ENCODE measurements at places on chromosomes 7 and 10.

GRCh38 chr7:144049491-144049890 is 743 bp downstream of the OR2A5 start:
- no peak for DNase-seq

DNA sequence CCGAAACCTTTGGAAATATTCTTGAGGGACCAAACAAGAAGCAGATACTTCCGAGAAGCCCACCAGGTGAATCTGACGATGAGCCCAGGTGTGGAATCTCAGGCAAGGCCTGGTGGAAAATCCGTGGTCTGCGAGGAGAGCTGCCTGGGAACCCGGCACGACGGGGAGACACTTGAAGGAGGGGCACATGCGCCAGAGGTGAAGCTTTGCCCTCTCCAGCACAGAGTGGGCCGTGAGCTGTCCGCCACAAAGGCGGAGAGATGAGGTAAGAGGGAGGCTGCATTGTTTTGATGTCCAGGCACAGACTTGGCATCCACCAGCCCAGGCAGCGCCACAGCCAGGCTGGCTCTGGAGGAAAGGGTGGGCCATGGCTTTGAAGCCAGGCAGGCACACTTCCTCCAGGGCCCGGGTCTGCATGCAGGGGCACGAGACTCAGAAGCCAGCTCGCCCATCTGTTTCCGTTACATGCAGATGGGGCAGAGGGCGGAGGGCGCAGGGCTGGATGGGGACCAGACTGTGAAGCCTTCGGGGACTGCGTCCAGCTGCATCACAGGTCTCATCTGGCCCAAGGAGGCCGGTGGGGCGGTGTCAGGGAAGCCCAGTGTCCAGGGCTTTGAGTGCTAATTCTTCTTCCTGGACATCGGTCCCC is 45.4 kb downstream of the CALML3 start:
- DNase-seq, result no peak

DNA sequence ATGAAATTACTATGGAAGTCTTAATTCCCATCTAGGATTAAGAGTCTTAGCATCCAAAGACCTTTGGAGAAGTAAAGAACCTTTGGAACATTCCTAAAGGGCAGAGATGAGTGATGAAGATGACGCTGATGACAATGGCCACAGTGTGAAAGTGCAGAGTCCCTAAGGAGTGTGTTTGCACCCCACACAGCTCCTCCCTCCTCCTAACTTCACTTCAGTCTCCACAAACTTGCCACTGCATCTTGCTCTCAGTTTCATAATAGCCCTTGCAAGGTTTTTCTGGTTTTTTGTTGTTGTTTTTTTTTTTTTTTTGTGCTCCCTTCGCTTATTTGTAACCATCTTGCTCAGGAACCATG is 117.5 kb upstream of the ANLN start:
- DNase-seq, result no peak

GRCh38 chr7:80324032-80324431 is 187.8 kb downstream of the GNAT3 start:
- no peak for DNase-seq

DNA sequence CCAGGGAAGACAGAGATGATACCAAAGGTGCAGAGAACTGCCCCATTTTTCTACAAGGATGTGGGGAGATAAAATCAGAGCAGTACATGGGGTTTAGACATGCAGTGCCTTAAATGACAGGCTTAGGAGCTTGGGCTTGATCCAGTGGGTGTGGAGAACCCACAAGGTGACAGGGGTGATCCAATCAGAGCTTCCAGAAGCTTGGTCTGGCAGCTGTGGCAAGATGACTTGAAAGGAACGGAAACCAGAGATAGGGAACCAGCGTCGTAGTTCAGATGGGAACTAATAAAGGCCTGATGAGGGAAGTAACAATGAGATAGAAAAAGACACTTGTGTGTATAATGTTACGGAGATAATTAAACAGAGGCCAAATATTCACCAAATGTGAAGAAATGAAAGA is 80.7 kb downstream of the SLC37A3 start:
- DNase-seq, result no peak

DNA sequence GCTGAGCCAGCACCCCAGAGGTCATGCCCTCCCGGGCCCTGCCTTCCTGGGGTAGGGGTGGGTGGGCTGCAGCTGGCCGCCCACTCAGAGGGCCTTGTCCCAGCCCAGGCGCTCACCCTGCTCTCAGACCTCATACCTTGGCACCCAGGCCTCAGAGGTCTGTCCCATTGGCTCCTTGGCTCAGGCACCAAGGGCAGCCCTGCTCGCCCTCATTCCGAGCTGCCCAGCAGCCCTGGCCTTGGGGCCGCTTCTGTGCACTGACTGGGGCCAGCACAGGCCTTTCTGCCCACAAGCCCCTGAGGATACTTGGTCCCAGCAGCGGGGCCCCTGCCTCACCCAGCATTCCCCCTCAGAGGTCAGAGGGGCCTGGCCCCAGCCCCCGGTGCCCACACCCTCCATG is 34.3 kb downstream of the YKT6 start:
- DNase-seq, result no peak

GRCh38 chr10:78921895-78922294 is 146.9 kb upstream of the ZMIZ1 start:
- no peak for DNase-seq

DNA sequence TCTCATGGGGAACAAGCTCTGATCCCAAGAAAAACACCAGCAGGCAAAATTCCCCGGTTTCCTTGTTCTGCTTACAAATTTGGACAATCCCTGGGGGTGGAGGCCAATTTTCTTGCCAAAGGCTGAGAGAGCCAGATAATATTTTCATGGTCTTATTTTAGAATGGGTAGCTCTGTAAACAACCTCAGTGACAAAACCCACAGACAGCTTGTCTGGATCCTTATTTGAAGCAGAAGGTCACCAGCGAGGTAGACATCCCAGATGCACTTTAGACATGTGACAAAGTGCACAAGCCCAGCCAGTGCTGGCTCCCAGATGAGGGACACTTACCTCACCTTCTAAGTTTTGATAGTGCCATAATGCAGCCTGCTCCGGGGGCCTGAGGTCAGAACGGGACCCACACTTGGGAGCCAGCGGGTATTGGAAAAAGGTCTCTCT is 102.6 kb upstream of the DDC start:
- DNase-seq, result no peak

- no peak for DNase-seq
Measured at GRCh38 chr7:158160199-158160598, 427.4 kb downstream of the PTPRN2 start.

DNA sequence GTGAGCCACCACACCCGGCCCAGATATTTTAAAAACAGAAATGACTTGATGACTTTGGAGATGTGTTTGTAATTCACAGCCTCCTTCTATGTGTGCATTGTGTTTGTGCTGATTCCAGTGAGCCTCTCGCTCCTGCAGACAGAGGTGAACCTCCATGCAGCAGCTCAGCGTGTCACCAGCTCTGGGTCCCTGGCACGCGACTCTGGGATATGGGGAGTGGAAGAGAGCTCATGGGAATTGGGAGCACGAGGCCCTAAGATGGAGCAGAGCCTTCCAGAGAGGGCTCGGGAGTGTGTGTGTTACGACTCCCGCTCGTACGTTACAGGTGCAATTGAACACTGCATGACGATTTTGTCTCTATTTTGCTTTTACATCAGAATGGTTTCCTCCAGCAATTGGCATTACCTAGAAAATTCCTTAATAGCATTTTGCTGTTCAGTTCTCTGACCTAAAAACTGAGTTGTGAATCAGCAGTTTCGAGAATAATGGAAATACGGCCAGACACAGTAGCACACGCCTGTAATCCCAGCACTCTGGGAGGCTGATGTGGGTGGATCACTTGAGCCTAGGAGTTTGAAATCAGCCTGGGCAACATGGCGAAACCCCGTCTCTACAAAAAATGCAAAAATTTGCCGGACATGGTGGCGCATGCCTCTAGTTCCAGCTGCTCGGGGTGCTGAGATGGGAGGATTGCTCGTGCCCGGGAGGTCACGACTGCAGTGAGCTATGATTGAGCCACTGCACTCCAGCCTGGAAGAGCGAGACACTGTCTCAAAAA is 204.6 kb downstream of the CUX1 start:
- DNase-seq, result no peak

- peak; percentile 60 for DNase-seq
Measured at GRCh38 chr10:128210215-128211063, 84.2 kb upstream of the MKI67 start.

DNA sequence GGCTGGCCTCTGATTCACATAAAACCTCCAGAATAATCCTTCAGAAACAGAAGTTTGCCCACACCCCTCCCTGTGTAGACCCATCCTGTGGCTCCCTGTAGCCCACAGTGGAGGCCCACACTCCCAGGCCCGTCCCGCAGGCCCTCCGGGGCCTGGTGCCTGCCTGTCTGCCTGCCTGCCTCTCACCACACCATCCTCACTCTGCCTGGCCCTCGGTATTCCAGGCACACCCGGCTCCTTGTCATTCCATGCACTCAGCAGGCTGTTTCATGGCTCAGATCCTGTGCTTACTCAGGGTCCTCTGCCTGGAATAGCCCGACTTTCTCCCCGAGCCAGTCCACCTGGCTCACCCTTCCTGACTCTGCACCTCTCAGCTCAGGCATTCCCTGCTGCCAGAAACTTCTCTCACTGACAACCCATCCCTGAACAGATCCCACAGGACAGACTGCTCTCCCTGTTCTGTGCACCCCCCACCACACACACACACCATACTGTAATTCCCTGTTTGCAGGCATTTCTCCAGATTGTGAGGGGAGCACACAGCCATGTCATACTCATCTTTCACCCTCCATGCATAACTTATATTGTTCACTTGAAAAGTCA is 498.0 kb upstream of the ZMIZ1 start:
- DNase-seq, result no peak

GRCh38 chr7:68147614-68148238 is 1151.1 kb downstream of the TYW1 start:
- DNase-seq, result no peak

DNA sequence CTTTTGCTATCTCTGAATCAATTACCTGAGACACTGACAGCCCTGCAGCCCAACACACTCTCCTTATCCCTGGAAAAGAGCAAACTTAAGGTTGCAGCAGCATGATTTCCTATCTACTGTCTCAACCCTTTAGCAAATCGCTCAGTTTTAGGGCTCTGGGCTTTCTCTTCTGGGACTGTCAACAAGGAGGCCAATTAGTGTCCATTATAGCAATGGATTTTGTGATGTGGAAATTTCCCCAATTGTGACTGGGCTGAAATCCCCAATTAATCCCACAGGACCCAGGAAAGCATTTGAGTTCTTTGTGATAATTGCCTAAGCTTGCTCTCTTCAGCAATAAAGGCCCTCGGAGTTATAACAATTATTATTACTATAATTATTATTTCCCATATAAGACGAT is 197.0 kb downstream of the ZNF438 start:
- DNase-seq, result no peak

- DNase-seq, result no peak
Measured at GRCh38 chr10:110746969-110747608, 103.0 kb downstream of the RBM20 start.

GRCh38 chr10:68121852-68122251 is 12.6 kb downstream of the MYPN start:
- DNase-seq, result no peak

- DNase-seq, result no peak
Measured at GRCh38 chr7:114081606-114082425, 163.0 kb upstream of the PPP1R3A start.

- DNase-seq, result no peak
Measured at GRCh38 chr10:80344276-80344675, 12.3 kb downstream of the DYDC1 start.

DNA sequence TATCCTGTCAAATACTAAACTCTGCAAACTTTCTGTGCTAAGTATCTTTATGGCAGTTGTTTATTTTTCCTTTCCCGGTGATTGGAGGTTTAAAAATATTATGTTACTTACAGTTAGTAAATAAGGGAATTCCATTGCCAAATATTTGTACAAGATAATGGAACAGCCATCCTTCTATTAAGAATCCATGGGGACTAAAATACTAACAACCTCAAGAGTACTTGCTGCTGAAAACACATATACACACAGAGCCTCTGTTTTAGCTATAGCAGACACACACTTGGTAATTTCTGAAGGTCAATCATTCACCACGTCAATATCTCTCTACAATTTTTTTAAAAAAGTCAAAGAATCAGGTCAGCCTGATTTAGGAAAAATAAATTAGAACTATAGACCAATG is 32.4 kb downstream of the TSPAN12 start:
- no peak for DNase-seq

GRCh38 chr10:132560241-132560731 is 22.7 kb downstream of the INPP5A start:
- no peak for DNase-seq

DNA sequence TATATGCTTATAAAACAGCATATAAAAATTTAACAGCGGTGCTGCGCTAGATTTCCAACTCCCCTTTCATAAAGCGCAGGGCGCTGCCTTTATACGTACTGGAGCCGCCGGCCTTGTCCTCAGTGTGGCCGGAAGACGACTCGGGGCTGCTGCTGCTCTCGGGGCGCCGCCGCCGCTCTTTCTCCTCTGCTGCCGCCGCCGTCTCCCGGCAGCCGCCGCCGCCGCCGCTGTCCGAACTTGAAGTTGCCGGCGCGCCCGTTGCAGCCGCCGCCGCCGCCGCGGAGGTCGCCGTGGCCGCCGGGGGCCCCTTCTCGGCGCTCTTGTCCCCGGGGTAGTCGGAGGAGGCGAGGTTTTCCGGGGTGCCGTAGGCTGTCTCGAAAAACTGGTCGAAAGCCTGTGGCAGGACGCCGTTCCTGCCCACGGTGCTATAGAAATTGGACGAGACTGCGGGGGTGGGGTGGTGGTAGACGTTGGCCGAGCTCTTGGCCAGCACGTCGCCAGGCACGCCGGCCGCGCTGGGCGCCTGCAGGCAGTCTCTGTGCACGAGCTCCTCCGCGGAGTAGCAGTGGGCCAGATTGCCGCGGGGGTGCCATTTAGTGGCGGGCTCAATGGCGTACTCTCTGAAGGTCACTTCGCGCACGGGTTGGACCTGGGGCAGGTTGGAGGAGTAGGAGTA is 557 bp downstream of the HOXA11 start:
- no peak for DNase-seq

DNA sequence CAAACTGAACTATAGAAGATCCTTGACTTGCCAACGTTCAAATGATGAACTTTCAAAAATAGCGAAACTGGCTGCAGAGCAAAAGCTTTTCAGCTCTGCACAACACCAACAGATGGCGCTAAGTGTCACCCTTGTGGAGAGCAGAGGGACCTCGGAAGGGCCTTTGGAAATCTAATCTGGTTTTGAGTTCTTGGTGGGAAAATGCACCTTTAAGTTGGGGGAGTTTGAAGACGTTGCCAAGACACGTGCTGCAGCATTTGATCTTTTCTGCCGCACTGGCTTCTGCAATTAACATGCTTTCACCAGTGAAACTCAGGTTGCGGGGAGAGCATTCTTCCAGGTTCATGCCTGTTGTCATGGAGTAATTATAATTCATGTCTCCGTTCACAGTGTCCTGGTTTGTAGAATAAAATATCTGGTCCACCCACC is 26.3 kb upstream of the WDR11 start:
- DNase-seq, result peak; percentile 5

- no peak for DNase-seq
Measured at GRCh38 chr10:68877482-68878110, 23.5 kb upstream of the DDX50 start.

DNA sequence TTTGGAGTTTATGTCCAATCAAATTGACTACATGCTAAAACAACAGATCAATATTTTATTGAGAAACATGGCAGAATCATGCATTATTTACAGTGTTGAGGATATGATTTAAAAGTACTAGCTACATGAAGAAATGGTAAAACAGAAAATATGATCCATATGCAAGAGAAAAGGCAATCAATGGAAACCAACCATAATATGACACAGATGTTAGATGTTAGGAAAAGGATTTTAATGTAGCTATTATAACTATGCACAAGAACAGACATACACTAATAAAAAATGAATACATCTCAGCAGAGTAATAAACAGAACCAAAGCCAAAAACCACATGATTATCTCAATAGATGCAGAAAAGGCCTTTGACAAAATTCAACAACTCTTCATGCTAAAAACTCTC is 166.2 kb upstream of the CACNA2D1 start:
- DNase-seq, result no peak
